ENCODE measurements at places on chromosomes 3 and 15.

GRCh38 chr3:59117396-59117795, 67.6 kb upstream of the CFAP20DC start:
- DNase-seq, result no peak

- no peak for DNase-seq
These were observed 31.7 kb upstream of the ST8SIA2 start for GRCh38 chr15:92362001-92362350.

DNA sequence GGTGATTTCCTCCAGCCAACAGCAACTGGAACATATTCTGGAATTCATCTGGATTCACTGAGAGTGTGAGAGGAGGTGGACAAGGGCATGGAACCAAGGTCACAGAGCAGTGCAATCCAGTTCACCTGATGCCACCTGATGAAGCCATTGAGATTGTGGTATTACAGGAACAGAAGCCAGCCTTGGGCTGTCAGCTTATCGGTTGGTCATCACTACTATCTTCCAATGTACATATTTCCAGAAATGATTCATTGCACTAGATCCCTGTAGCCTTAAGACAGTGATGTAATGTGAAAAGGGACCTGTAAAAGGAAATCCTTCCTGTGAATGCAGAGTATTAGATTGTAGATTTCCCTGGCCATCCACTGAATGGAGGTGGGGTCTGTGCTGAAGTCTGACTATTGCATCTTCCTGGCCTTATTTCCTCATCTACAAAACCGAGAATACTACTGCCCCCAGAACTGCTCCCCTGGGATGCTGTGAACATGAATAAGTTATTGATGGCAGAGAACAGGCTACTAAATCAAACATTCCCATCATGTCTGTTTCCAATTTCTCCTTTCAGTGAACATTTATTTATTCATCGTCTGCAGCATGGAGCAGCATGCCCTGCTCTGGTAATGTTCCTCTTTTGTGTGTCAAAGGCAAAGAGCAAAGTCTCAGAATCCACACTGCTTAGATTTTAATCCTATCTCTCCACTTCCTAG, 47.4 kb upstream of the TPM1 start:
- DNase-seq, result peak; percentile 97

GRCh38 chr3:32969656-32970055, 18.2 kb downstream of the CCR4 start:
- no peak for DNase-seq

DNA sequence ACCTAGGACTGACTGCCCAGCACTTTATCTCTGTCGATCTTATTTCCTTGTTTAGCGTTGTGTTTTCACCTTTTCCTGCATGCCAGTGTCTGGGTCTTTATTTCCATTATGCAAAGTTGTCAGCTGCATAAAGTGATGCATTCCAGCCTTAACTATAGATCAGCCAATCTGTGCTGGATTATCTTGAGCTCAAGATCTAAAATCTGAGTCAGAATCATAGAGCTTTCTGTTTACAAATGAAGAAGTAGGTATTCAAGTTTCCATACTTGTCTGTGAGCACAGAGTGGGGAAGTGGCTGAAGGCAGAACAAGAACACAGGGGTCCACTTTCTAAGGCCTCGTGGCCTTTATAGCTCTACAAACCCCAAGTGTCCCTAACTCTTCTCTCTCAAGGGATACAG, 82.4 kb upstream of the PLCL2 start:
- DNase-seq, result no peak
